Stimulated activated CD4-positive, alpha-beta T cell treated with anti-CD3 and anti-CD28 coated beads, Interleukin-4, amount 100 ng/mL, for 24 hours (primary cell): ENCODE measurements at places on chromosomes 11 and 22.

DNA sequence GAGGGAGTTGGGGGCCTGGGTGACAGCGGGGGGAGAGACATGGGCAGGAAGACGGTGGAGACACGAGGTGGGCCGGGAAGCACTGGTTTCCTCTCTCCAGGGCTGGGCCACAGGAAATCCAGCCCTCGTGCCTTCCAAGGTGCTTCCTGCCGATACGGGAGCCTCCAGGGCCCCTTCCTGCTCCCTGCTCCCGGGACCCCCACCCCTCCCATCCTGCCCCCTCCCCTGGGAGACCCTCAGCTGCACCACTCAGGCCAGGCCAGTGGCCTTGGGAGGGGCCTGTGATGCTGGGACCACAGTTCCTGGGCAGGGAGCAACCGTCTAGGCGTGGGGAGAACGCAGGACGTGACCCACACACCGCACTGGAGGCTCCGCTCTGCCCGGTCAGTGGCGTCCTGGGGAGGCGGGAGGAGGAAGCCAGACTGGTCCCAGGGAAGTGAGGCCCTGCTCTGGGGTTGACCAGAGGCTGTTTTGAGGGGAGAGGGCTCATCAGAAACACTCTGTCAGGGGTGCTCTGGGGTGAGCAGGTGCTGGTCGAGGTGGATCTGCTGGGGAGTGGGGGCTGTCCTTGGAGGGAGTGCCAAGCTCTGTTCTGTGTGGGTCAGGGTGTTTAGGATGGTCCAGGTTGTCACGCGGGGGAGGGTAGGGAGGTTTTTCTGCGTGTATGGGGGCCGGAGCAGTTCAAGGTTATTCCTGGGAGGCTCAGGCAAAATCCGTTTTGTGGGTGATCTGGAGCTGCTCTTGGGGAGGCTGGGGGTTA is at the start of gene SHANK3:
SHANK3 (plus strand) TSS at position 353 of the 760 bp plus-strand sequence.
- no peak for DNase-seq

DNA sequence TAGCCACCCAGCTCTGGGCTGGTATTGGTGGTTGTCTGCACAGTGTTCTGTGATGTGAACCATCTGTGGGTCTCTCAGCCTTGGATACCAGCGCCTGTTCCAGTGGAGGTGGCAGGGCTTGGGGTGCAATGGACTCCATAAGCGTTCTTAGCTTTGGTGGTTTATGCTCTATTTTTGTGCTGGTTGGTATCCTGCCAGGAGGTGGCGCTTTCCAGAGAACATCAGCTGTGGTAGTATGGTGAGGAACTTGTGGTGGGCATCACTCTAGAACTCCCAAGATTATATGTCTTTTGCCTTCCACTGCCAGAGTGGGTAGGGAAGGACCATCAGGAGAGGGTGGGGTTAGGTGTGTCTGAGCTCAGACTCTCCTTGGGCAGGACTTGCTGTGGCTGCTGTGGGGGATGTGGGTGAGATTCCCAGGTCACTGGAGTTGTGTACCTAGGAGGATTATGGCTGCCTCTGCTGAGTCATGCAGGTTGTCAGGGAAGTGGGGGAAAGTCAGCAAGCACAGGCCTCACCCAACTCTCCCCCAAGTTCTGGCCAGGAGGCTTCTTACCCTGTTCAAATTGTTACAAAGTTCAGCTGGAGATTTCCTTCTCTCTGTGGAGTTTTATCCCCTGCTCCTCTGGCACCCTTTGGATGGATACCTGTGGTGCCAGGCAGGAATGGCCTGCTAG is 47.2 kb downstream of the MRGPRX2 start:
- no peak for DNase-seq

DNA sequence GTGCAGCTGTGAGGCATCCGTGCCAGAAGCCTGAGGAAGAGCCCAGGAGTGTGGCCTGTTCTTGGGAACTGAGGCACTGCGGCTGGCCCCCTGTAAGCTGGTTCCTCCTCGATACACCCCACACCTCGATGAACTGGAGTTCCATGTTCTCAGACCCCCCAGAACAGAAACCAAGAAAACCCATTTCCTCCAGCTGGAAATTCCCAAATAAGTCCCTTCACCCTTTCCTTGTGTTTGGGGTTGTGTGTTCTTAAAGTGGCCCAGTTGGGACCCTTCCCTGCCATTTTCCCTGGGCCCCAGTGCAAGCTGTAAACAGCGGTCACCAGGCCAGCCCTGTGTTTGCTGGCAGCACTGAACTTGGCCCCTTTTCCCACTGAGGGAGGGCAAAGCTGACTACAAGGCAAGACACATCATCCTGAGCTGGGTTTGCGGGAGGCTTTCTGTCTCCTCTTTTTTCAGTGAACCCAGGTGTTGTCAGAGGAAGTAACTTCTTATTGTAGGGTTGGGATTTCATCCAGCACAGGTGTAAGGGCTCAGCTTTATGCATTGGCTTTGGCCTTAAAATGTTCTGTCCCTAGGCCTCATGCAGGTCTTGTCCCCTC is 60.1 kb upstream of the MPEG1 start:
- no peak for DNase-seq

DNA sequence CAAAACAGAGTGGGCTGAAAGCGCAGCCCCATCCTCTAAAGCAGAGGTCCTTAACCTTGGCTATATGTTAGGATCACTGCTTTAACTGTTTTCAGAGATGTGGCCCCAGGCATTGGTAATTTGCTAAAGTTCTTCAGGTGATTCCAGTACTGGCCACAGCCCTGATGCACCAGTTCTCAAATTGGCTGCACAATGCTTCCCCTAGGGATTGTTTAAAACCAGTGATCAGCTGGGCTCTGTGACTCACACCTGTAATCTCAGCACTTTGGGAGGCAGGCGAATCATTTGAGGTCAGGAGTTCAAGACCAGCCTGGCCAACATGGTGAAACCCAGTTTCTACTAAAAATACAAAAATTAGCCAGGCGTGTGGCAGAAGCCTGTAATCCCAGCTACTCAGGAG is 8.4 kb upstream of the IRAG1 start:
- no peak for DNase-seq

- DNase-seq, result peak; percentile 52
These were observed 112.0 kb downstream of the PLEKHA7 start for GRCh38 chr11:16902182-16902581.

DNA sequence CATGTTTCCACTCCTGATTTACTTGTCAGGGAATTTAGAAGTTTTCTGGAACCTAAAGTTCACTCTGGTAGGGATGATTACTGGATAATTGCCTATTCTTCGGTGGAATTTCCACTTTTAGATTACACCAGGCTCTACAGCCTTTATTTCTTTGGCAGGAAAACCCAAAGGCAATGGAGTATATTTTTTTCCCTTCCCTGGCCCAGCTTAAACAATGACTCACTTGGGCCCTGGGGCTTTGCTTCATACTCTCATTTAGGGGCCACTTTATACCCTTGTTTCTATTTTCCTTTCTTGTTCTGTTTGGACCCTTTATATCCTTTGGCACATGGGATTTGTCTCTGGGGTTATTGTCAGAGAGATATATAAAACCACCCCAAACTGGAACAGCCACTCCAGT is 114.7 kb downstream of the CSTPP1 start:
- no peak for DNase-seq

DNA sequence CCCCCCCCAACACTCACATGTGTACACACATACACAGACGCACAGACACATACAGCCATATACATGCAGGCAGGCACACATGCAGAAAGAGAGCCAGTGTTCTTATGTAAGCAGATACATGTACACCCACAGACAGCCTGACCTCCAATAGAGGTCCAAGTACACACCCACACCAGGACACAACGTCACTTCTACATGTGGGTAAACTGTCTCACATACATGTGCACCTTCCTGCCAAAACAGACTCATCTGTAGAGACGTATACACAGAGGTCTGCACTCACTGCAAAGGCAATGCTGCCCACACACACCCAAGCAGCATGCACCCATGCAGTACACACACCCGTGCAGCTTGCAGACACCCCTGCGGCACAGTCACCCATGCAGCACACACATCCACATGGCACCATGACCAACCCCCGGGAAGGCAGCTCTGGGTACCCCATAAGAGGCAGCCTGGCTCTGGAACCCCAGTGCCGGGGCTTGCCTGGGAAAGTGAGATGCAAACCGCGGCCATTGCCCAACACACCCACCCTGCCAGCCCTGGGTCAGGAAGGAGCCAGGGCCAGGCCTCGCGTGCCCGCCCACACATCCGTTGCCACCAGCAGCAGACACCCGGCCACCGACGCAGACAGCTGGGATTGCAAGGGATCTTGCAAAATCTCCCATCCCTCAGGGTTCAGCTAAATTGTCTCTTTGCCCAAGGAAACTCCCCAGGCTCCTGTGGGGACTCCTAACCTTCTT is 10.1 kb downstream of the CASTOR1 start:
- DNase-seq, result no peak

DNA sequence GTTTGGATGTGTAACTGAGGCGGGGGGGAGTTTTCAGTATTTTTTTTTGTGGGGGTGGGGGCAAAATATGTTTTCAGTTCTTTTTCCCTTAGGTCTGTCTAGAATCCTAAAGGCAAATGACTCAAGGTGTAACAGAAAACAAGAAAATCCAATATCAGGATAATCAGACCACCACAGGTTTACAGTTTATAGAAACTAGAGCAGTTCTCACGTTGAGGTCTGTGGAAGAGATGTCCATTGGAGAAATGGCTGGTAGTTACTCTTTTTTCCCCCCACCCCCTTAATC is 2.3 kb downstream of the MALAT1 start:
- no peak for DNase-seq

GRCh38 chr11:34986883-34987520 is 70.6 kb downstream of the PDHX start:
- DNase-seq, result no peak
